ENCODE measurements at places on chromosomes 12 and 14. TPM values are rescaled to one million over a fixed set of nuclear protein-coding genes. Genes with fewer than 3 reads are reported as not detected.

Gene ZFYVE1
- 8.9 TPM for total RNA-seq

Gene PLXNC1
- 0.16 TPM for total RNA-seq

Gene CLEC1B
- not detected for total RNA-seq

Gene DCP1B
- total RNA-seq = 7.9 TPM

Gene PRH2
- total RNA-seq = not detected

Gene IRAK4
- total RNA-seq = 4.0 TPM

Gene VRTN
- total RNA-seq = not detected

Gene RNF212B
- not detected for total RNA-seq

Gene MEG3
- total RNA-seq = 56.5 TPM

Gene LRRC10
- not detected for total RNA-seq

Gene MYL2
- not detected for total RNA-seq

Gene INHBC
- not detected for total RNA-seq

Gene DEPDC4
- total RNA-seq = 1.3 TPM

Gene ABHD4
- total RNA-seq = 55.3 TPM

Gene KRT85
- not detected for total RNA-seq

Gene IGF1
- not detected for total RNA-seq

Gene ASCL1
- total RNA-seq = not detected

Gene GPRC5D
- not detected for total RNA-seq

Gene FBLN5
- total RNA-seq = 1.5 TPM

Gene COX8C
- total RNA-seq = not detected

Gene C12orf56
- 0.14 TPM for total RNA-seq

Gene TSPAN9
- total RNA-seq = 16.7 TPM

Gene SLC38A4
- not detected for total RNA-seq
